ENCODE measurements at places on chromosomes 3 and 15.

DNA sequence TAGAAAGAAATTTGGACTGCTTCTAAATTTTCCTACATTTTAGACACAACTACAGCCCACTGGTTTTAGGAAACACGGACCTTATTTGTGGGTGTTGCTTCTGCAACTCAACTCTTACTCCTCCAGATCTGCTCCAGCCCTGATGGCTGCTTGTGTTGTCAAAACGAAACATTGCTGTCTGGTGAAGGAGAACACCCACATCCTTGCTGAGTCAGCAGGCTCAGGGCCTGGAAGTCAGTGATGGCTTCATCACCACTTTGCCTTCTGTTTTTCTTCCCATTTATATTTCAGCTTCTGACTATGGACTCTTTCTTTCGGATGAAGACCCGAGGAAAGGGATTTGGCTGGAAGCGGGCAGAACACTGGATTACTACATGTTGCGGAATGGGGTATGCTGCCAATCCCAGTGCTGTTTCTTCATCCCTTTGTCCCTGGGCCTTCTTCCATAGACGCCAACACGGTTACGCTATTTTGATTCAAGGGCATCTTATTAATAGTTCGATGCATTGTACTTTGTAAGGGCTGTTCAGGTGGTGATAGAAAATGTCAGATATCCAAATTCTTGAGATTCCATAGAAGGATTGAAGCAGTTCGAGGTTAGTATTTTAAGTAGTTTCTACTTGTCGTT is 392.6 kb upstream of the TPM1 start:
- no peak for DNase-seq

GRCh38 chr3:52146811-52147210 is 7.4 kb downstream of the POC1A start:
- DNase-seq: no peak

- no peak for DNase-seq
These were observed 51.9 kb downstream of the TBL1XR1 start for GRCh38 chr3:177145381-177145780.

DNA sequence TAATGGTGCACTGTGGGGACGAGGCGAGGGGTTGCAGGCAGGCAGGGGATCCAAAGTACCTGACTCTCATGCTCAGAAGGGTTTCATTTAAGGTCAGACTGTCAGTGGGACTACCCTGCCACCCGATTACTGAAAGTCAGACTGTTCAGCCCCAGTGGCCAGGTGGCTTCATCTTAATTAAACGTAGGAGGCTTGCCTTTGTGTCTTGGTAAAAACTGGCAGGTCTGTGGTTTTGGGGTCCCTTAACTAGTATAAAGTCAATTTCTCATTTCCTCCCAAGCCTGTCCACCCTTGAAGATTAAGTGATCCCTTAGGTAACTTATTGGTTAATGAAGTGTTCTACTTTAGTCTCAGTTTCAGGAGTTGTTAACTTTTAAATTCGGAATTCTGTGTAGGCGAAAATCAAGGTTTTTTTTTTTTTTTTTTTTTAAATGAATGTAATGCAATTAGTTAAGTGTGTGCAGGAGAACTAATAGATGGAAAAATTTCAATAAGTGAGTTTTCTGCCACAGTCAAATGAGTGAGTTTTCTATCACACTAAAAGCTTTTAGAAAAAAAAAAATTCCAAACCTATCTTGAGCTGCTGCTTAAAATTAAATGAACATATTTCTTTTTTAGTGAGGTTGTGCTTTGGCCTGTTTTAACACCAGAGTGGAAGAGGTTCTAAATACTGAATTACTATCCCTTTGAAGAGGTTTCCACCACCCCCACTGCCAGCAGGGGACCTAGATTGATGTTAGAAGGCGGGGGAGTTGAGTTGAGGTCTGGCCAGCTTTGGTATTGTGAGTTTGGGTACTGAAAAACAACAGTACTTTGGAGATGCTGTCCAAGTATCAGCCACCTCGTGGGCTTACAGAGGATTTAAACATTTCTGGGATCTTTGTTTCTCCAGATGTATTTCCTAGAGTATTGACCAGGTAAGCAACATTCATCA is 15.2 kb downstream of the ITPR1 start:
- no peak for DNase-seq

- DNase-seq: no peak
These were observed 505.3 kb upstream of the PPP2R3A start for GRCh38 chr3:135460273-135460672.

- no peak for DNase-seq
These were observed 1.1 kb downstream of the BAHD1 start for GRCh38 chr15:40441565-40442531.

DNA sequence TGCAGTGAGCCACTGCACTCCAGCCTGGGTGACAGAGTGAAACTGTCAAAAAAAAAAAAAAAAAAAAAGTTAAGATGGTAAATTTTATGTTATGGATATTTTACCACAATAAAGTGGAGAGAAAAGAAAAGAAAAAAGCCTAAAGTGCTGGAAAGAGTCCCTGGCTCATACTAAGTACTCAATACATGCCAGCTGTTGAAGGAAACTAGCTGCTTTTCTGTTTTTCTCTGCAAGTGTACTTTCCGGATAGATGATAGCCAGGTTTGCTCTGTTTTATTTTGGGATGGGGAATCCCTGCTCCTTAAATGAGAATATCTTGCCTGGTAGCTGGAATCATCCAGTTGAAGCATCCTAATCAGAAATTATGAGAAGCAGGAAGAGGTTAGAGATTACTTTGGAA is 10.9 kb downstream of the EID1 start:
- DNase-seq: no peak

- DNase-seq: no peak
These were observed 77.9 kb downstream of the APBA2 start for GRCh38 chr15:28963711-28964081.

DNA sequence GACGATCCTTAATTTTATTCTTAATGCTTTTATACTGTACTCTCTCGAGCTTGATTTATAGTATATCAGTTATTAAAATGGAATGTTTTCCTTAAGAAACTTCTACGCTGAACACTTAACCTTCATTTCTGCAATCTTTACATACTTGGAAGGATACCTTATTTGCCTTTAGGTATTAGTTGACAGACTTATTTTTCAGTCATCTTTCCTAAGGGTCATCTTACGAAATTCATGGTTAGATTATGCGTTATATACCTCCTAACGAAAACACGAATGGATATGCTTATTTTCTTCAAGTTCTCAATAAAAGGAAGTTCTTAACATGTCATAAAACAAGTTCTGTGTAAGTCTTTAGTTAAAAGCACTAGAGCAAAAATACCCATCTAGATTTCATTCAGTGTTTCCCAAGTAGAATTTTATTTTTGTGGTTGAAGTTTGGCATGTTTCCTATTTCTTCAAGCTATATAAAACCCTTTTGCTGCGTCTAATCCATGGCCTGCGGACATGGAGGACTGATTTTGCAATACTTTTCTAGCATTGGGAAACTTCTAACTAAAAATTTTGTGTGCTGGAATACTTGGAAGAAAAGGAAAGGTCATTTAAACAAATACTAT is 231.3 kb downstream of the TP63 start:
- no peak for DNase-seq

- DNase-seq: no peak
These were observed 32.6 kb downstream of the PLS1 start for GRCh38 chr3:142628801-142629200.

- no peak for DNase-seq
These were observed 14.6 kb downstream of the ZNF860 start for GRCh38 chr3:31996195-31996594.

DNA sequence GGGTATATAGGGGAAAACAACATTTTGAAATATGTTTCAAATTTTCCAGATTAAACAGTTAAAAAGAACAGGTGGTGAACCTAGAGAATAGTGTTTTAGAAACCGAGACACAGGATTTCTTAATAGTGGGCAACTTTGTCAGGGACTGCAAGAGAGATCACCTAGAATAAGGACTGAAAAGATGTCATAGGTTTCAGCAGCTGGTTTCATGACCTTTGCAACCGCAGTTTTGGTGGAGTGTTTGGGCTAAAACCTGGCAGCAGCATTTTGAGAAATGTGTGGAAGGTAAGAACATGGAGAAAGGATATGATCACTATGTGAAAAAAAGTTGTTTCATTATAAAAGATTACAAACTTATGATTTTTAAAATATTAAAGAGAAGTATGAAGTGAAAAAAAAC is 34.9 kb downstream of the PRKCI start:
- no peak for DNase-seq

- DNase-seq: peak; percentile 52
These were observed 172.0 kb downstream of the TCF12 start for GRCh38 chr15:57090496-57090859.

- no peak for DNase-seq
These were observed 429 bp downstream of the PARP9 start for GRCh38 chr3:122563717-122564025.

GRCh38 chr15:75028991-75029377 is 5.6 kb downstream of the PPCDC start:
- no peak for DNase-seq

DNA sequence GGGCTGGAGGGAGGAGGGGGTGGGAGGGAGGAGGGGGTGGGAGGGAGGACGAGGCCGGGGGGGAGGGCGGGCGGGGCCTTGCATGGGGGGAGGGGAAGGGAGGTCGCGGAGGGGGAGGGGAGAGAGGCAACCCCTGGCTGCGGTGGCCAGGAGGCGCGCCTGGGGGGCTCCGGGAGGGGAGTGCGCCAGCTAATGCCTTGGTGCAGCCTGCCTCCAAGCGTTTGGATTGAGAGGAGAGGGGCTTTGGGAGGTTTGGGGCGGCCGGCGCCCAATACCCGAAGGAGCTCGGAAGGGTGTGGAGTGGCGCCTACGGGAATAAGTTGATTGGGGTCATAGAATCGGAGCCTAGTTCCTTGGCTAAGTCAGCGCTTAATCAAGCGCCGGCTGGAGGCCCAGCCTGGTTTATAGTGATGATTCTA is 557 bp downstream of the TFG start:
- no peak for DNase-seq

- DNase-seq: no peak
These were observed 5.0 kb downstream of the IFT80 start for GRCh38 chr3:160394009-160394392.

GRCh38 chr15:66884661-66885237 is 180.7 kb upstream of the SMAD3 start:
- DNase-seq: no peak

- no peak for DNase-seq
These were observed 437.3 kb downstream of the NSUN3 start for GRCh38 chr3:94500146-94500545.

- DNase-seq: no peak
These were observed 1.0 kb upstream of the CD200R1L start for GRCh38 chr3:112847692-112848091.

DNA sequence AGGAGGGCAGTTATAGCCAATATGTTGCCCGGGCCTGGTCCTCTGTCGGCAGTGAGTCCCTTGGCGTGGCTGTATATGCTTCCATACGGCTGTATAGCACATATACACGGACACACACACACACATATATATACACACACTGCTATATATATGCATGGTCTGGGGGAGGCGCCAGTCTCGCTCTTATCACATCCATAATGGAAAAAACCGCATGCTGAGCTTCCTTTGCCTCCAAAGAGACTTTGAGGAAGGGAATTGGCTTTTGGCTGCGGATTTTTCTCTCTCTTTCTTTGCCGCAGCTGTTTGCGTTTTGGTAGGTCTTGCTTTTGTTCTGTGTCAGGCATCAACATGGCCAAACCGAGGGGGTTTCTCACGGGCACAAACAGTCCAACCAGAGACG is 11.3 kb upstream of the TMEM115 start:
- no peak for DNase-seq

DNA sequence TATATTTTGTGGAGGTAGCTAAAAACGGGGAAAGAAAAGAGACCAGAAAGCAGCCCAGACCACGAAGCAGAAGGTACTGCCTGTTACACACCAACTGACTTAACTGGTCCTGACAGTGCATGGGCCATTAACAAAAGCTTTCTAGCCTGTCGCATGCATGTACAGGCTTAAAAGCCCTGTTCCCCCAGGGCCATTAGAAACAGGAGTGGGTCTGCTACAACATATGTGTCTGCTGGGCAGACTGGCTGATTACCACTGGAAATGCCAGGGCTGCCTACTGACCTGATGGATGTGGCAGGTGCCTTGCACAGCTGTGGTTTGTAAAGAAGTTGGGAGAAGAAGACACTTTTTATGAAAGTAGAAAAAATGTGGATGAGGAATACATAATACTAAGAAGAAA is 137.4 kb downstream of the GAP43 start:
- DNase-seq: peak; percentile 55

GRCh38 chr3:13192471-13193213 is 119.4 kb upstream of the IQSEC1 start:
- DNase-seq: no peak

DNA sequence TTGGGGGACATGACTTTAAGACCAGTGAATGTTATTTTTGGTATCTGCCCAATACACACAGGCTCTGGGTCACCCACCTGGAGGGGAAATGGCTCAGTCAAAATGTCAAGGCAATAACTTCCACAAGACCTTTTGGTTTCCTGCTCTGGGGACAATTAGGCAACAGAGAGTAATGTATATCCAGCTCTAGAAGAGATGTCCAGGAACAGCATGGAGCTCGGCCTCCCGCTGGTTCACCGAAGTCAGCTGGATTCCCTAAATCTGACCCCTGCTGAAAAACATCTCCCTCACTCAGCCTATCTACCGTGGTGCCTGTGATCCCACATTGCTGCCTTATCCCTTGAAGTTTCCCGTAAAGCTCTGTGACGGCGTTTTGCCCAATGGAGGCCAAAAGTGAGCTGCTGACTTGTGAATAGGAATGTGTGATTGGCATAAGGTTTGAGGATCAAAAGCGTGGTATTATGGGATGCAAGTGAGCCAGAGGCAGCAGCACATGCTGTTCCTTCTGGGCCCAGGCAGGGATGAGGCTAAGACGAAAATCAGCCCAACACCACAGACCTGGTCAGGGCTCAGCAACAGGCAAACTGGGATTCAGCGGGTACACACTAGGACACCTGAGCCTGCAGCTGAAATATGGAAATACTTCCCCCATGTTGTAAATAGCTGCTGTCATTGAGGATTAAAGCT is 47.2 kb upstream of the SLC6A11 start:
- no peak for DNase-seq

- no peak for DNase-seq
These were observed 78.6 kb downstream of the FHIT start for GRCh38 chr3:61172684-61173083.

GRCh38 chr3:31305340-31305739 is 227.4 kb upstream of the STT3B start:
- no peak for DNase-seq

DNA sequence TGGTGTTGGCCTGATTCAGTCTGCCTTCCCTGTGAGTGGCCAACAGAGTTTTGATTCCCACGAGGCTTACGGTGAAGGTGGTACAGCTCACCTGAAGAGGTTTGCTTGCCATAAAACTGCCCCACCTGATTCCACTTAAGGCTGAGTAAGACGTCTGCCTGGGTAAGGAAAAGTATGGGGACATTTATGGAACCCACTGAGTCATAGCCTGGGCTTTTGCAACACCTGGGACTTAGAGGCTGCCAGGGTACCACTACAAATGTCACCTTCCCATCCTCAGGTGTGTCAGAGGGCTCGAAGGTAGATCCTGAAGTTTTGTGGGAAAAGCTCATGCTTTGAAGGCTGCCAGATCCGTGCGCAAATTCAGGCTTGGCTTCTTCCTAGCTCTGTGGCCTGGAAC is 56.9 kb upstream of the SLCO2A1 start:
- no peak for DNase-seq

Measured in NCI-H187 (cell line).